ENCODE measurements at places on chromosomes 12 and 14.

DNA sequence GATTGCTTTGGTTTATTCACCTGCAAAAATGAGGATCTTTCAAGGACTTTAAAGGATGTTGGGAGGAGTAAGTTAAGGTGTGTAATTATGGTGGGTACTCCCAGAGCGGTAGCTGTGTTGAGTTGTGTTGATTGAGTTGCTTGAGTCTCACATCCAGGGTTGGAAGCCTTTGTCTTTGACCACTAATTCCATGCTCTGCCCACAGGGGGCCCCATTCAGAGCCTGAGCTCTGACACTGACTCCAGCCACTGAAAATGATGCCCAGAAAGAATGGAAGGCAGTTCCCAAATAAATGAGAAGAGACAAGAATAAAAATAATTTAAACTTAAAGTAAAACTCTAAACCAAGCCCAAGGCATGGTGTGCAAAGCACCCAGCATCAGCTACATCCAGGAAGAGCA, 237.4 kb upstream of the PWP1 start:
- no peak for DNase-seq

DNA sequence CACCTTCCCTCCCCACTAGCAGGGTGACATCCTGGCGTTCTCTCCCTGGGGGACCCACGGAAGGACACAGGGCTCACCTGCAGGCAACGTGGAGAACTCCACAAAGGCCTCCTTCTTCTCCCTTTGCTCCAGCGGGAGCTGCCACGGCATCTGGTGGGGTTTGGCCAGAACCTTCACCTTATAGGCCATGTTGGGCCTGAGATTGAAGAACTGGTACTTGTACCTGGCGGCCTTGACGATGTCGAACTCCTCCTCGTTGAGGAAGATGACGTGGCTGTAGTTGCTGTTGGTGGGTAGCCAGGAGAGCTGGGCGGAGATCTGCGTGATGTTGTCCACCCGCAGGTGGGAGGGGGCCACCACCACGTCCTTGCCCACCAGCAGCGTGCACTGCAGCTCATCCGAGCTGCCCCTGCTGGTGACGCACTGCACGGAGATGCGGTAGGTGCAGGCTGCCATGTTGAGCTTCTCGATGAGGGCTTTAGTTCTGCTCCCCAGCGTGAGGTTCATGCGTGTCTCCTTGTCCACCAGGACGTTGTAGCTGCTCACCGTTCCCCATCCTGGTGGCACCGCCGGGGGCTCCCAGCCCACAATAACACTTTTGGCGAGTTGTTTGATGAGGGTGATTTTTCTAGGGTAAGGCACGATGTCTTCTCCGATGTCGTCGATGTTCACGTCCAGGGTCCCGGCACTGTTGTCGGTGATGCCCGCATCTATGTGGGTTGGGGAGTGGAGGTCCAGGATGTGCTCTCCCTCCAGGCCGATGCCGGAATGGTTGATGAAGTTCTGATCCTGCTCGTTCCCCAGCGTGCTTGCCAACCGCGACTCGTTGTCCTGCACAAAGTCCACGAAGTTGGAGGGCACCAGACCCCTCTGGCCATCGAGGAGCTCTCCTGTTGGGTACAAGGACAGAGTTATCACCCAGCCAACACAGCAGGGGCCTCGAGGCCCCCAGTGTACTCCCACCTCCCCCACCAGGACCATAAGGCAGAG, 104.4 kb downstream of the PIWIL1 start:
- no peak for DNase-seq

DNA sequence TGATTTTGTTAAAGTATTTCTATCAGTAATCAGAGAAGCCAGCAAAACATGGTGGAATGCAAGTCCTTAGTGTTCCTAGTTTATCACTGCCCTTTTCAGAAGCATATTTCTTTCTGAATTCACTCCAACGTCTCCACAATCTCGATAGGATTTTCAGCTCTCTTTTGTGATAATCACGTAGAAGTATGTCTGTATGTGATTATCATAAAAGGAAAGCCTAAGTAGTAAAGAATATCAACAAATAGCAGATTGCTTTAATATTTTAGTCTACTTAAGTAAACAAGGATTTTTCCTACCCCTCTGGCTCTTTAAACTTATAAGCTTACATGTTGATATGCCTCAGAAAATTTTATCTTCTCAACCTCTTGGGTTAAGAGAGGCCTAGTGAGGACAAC, 147.4 kb upstream of the NUDT4 start:
- no peak for DNase-seq

DNA sequence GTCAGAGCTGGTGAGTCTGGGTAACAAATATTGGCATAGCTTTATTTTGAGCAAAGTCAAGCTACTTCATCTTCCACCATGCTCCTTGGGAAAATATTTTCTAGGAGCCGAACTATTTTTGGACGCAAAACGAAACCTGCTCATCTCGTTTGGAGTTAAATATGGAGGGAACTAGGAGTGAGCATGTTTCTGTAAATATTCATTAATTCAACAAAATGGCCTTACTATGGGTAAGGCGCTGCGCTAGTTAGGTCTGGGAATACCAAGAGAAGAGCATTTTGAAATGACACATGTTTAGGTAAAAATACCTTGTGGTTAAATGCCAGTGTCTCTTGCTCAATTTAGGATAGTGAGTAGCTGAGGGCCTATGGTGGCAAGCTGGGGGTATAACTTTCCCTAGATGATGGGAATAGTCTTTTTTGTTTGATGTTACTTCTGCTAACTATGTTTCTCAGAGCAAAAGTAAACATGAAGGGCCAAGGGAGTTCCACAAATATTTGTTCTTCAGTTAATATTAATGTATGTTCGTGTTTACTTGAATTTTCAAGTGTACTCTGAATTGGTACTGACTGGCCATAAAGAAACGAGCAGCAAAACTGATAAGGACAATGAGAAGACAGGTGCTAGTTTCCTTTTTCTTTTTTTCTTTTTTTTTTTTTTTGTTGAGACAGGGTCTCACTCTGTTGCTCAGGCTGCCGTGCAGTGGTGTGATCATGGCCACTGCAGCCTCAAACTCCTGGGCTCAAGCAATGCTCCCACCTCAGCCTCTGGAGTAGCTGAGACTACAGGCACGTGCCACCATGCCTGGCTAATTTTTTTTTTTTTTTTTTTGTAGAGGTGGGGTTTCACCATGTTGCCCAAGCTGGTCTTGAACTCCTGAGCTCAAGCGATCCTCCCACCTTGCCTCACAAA, 77.7 kb downstream of the MAP1LC3B2 start:
- DNase-seq, result no peak

GRCh38 chr14:55416866-55417265, 5.2 kb upstream of the ATG14 start:
- DNase-seq, result no peak

GRCh38 chr14:103480595-103480994, 42.0 kb downstream of the CKB start:
- DNase-seq, result no peak

DNA sequence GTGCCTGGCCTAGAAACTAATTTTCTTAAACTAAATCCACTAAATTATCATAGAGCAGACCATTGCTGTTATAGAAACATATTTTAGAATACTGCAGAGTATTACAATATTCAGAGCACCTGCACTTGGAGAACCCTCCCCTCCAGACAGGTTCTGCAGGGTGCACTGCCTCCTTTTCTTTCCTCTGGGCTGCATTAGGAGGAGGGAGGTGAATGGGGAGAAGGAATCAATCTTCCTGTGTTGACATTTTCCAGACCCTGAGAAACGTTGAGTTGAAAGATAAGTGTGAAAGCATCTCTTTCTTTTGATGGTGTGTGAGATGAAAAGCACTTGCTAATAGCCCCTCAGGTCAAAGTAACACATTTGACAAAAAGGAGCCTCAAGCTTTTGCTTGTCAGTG, 7.3 kb downstream of the SYNE2 start:
- no peak for DNase-seq

- no peak for DNase-seq
These were observed 1161.2 kb upstream of the SEL1L start for GRCh38 chr14:82694820-82695219.

- DNase-seq, result no peak
These were observed 51.6 kb downstream of the GPATCH2L start for GRCh38 chr14:76203086-76204001.

DNA sequence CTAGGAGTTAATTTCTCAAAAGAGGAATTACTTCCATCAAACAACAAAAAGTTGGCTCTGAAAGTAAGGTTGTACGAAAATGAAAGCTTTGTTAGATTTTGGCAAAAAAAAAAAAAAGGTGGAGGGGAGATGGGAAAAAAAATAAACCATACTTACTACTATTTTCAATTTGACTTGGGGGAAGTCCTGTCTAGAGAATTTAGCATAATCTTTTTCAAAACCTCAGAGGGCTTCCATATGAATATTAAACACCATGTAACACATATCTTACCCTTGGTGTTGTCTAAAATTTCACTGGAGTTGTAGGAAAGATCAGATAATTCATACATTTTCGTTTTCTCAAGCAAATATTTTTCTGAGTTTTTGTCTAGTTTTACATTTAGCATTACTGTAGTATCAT, 17.5 kb downstream of the GRIP1 start:
- DNase-seq, result no peak

DNA sequence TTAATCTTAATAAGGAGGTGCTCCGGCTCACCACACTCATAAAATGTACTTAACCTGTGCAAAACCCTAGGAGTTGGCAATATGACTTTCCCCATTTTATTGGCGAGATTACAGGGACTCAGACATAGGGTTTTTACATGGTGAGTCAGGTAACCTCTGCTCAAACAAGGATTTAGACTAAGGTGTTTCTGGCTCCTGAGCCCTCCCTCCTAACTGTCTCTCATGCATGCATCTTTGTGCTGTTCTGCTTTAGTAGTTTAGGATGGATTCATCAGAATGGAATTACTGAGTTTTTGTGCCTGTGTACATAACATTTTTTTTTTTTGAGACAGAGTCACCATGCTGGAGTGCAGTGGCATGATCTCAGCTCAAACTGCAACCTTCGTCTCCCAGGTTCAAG, 993.3 kb upstream of the TMEM132C start:
- DNase-seq, result no peak

DNA sequence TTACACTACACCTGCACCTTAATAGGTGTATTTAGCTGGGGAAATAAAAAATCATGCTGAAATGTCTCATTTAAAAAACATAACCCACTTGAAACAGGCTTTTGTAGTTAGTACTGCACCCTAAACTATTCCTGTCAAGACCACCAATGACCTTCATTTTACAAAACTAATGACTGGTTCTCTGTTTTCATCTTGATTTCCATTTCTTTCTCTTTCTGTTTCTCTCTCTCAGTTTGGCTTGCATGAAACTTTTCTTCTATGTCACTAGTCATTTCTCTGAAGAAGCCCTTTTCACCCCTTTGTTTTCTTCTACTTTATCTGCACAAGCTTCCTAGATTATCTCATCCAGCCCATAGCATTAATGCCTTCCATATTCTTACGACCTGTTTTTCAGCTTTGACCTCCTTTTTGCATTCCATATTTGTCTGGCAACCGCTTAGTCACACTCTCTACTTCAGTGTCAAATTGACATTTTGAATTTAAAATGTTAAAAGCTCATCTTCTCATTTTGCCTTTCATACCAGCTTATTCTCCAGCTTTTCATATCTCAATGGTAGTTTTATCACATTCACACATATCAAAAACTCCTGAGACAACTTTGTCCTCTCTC, 32.7 kb upstream of the KLRF1 start:
- no peak for DNase-seq

- DNase-seq, result no peak
These were observed 35.0 kb upstream of the GALNT9 start for GRCh38 chr12:132364348-132364902.

DNA sequence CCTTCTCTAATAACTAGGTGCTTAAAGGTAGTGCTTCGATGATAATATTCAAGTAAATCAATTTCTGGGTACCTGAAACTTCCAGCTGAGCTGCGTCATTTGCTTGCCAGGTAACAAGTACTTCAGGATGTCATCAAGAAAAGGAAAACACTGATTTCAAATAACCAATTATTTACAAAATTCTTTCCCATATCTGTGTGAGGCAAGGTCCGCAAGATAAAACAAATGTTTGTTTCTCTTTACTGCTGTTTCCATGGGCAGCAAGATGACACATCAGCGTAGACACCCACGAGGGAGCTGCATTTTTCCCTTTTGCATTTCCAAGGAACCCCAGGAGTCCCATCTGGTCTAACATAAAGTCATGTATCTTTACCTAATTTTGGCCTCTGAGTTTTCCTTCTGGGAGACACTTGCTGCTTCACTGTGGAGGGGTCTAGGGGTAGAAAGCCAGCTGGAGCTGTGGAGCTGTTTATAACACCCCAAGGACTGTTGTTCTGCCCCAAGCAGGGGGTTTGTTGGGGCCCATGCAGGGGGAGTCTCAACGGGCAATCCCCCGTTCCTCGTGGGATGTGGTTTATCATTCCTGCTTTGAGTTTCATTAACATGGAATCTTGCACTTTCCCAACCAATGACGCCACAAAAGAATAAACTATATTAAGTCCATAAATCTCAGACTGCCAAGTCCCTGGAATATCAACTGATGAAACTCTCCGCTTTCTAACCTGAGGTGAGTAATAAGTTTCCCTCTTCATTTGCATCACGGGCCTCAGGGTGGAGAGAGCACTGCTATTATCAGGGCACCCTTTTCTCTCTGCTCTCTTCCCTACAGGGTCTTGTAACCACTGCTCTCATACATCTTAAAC, 112.8 kb upstream of the PELI2 start:
- no peak for DNase-seq

- DNase-seq, result no peak
These were observed 295.0 kb downstream of the GPHN start for GRCh38 chr14:66802962-66803361.

GRCh38 chr12:100382338-100382737, 25.5 kb downstream of the SLC17A8 start:
- DNase-seq, result no peak

DNA sequence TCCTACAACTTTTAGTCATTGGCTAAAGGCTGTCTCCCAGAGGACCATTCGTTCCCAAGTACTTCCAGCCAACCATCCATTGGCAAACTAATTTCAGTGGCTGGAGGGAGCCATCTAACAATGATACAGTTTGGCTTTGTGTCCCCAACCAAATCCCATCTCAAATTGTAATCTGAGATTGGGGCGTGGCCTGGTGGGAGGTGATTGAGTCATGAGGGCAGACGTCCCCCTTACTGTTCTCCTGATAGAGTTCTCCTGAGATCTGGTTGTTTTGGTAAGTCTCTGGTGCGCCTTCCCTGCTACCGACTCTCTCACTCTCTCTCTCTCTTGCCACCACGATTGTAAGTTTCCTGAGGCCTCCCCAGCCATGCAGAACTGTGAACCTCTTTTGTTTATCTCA, 99.7 kb upstream of the FUT8 start:
- DNase-seq, result no peak

DNA sequence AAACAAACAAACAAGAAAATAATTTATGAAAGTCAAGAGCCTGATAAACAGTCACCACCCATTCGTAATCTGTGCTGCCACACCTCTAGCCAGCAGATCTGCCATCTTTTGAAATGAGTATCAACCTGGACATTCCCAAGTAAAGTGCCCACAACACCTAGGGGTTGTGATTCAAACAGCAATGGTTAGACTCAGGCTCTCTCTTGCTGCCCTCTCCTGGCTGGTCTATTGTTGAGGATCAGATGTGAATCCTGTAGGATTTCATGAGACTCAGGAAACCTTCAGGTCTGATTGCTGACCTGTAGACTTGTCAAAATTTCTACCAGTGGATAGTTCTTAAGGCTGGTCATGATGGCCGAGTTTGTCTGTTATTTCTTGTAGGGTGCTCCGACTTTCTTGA, 26.8 kb downstream of the DGLUCY start:
- DNase-seq, result no peak

Data from activated T-cell treated with anti-CD3 and anti-CD28 coated beads for 48 hours (primary cell).